ENCODE measurements at places on chromosomes 11 and 22.

- no peak for DNase-seq
Measured at GRCh38 chr11:14705067-14705466, 61.5 kb downstream of the PDE3B start.

- DNase-seq: no peak
Measured at GRCh38 chr11:2342981-2343380, 34.1 kb upstream of the CD81 start.

DNA sequence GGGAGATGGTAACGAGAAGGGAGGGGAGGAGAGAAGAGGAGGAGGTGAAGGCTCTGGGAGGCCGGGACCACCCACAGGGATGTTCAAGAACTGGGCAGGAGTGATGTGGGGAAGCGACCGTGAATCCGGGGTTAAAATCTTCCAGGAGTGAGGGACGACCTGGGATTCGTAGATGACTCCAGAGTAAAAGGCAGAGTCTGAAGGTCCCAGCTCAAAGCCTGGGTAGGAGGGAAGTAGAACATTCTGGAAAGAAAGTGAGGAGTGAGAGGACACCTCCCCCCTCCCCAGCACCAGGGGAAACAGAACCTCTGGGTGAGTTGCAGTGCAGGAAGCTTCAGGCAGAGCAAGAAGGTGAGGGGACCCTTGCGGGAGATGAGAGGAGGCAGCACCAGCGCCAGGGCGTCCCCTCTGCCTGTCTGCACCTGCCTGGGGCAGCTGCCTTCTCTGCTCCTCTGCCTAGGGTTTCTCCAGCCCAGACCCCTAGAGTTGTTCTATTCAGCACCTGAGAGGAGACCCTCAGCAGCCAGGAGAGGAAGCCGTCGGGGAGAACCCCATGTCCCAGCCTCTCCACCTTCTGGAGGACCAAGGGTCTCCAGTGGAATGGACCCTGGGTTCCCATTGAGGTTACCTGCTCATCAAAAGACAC is 49.7 kb downstream of the LINC01488 start:
- no peak for DNase-seq

DNA sequence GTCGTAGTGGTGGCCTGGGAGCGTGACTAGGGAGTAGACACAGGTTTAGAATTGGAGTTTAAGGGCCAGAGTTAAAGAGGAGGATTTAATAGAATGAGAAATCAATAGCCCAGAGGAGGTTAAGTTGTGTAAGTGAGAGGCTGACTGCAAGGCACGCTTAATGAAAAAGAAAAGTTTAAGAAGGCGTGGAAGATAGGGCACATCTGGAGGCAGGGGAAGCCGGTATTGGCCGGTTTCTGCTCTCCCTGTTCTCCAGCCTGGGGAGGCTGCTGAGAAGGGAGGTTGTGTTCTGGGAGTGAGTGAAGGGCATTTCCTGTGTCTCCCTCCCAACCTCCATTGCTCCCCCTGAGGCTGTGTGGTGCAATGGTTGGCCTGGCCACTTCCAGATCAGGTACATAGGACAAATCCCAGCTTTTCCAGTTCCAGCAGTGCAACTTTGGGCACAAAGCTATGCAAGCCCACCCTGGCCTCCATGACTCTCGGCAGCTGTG is 6.3 kb downstream of the GRIK4 start:
- no peak for DNase-seq

GRCh38 chr11:73916435-73916834 is 34.4 kb upstream of the DNAJB13 start:
- no peak for DNase-seq

DNA sequence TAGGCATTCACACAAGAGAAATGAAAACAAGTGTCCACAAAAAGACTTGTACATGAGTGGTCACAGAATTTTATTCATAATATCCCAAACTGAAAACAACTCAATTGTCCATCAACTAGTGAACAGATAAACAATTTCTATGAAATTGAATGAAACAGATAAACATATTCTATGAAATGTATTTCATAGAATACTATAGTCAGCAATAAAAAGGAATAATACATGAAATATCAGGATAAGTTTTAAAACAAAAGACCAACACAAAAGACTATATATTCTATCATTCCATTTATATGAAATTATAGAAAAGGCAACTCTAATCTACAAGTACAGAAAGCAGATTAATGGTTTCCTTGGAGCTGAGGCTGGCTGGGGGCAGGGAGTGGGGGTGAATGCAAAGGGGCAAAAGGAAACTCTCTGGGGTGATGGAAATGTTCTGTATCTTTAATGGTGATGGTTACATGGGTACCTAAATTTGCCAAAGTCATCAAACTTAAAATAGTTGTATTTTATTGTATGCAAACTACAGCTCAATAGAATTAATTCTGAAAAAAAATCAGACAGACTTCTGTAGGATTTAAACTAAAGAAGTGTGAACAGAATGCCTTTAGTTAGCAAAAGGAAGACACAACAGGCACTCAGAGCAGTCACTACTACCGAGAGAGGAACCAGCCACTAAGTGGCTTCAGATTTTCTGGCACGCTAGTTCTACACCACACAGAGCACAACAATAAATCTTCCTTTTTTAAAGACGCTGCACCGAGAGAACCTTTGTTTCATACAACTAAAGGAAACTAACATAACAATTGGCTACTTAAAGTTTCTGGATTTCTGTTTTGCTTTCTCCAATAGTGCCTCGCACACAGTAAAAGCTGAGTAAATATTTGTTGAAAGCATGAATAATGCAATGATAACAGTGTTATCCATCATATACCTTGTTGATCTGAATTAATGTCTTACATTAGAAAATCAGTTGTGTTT is 15.4 kb downstream of the CCDC34 start:
- no peak for DNase-seq

GRCh38 chr11:1890856-1891830 is 552 bp downstream of the PRR33 start:
- no peak for DNase-seq

- no peak for DNase-seq
Measured at GRCh38 chr11:92811341-92811740, 158.1 kb upstream of the MTNR1B start.

Measured in naive thymus-derived CD4-positive, alpha-beta T cell (primary cell).